Lower leg skin (tissue), 4 donors: ENCODE measurements at places on chromosomes 4 and X. TPM values are rescaled to one million over a fixed set of nuclear protein-coding genes. Genes with fewer than 3 reads are reported as not detected.

- DNase-seq = no peak
These were observed 151.6 kb downstream of the ARSF start for GRCh38 chrX:3192835-3193234.

GRCh38 chr4:81084634-81085033 lies 54.1 kb downstream of the BMP3 start:
- DNase-seq = no peak

DNA sequence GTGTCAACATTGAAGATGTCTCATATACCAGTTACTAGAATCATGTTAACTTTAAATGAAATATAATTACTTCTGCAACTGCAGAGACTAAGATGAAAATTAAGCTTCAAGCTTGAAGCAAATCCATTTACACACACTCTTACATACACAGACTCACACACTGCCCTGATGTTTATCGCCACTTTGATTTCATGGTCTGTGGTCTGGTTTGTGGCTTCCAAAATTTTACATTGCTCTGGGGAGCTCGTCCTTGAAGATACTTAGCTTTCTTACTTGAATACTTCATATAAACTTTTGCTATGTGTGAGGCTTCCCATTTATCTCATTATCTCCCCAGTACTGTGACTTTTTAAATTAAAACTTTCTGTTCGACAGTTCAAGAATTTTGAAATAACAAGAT lies 35.8 kb downstream of the ARHGEF38 start:
- no peak for DNase-seq

GRCh38 chr4:101010987-101011386 lies 336.3 kb downstream of the PPP3CA start:
- DNase-seq = no peak

GRCh38 chrX:68807818-68808217 lies 21.0 kb upstream of the EFNB1 start:
- DNase-seq = no peak

DNA sequence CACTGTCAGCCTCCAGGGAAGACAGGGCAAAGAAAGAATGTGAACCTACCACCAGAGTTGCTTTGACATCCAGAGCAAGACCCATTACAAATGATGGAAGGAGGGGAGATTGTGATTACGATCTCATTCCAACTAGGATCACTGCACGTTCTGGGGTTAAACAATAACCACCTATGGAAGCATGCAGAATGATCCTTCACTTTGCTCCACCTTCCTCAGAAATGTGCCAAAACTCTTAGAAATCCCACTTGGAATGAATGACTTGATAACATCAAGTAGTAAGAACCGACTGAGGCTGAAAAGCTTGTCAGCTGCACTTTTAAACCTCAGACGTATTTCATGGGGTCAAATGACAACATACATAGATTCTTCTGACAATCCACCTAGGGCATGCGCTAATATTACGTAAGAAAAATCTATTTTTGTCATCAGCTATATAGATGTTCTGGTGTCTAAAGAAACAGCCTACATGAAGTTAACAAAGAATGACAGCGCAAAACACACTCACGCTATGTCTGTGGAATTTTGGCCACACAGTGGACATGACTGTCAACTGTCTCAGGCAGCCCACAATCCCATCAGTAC lies 3.5 kb upstream of the STS start:
- no peak for DNase-seq

DNA sequence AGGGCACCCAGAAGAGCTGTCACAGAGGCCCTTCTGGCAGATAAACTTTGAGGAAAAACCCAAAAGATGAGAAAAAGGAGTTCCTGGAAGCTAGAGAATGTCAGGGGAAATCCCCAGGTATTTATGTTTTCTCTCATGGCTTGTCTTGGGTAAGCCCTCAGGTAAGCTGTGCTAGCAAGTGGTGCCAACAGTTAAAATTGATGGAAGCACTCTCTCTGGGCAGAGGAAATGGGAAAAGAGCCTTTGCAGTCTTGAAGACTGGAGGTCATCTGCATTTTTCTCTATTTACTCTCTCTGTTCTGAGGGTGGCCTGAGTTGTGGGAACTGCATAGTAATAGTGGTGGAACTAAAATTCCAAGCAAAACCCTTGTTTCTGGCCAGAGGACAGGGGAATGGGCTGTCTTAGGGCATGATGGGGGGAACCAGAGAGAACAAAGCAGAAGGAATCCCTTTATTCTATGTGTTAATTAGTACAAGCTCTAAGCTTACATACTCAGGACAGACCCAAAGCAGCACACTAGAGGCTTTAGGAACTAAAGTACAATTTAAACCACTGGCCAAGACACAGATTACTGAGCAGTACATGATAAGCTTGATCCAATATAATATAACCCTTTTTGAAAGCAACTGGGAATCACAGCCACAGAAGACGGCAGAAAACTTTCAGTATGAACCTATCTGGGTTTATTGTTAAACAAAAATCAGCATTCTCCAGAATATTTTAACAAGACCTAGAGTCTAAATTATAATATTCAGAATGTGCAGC lies 53.3 kb upstream of the SLC10A4 start:
- DNase-seq = no peak

DNA sequence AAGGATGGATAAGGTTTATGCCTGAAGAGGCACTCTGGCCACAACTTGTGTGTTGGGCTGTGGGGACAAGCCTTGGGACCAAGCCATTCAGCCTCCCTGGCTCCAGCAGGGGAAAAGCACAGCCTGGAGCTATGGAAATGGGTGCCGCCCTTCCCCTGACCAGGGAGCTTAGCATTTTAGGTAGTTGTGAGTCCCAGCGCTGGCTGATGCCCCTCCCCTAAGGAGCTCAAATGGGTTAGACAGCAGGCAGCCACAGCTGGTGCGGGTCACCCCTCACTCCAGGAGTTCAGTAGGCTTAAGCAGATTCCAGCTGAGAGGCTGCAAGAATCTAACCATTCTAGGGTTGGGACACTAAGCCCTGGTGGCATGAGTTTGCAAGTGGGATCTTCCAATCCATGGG lies 172.9 kb downstream of the KCNIP4 start:
- DNase-seq = no peak

DNA sequence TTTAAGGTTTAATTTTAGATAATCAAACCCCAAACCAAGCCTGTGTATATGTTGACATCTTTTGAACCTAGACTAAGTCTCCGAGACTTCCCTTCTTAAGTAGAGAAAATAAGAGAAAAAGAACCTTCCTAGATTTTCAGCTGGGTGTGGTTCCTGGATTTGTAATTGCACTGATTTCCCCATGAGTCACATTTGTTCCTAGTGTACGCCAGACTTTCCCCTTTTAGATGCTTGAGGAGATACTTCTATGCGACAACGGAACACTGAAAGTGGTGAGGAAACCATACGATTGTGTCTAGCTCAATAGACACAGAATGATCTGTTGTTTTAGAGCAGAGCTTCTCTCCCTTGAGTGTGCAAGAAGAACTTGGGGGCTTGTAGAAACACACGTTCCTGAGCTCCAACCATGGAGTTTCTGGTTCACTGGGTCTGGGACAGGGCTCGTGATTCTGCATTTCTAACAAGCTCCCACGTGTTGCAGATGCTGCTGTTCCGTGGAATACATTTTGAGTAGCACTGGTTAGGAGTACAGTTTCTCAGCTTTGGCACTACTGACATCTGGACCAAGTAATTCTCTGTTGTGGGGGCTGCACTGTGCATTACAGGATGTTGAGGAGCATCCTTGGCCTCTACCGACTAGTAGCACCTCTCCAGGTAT lies 87.1 kb downstream of the AMELX start:
- no peak for DNase-seq

DNA sequence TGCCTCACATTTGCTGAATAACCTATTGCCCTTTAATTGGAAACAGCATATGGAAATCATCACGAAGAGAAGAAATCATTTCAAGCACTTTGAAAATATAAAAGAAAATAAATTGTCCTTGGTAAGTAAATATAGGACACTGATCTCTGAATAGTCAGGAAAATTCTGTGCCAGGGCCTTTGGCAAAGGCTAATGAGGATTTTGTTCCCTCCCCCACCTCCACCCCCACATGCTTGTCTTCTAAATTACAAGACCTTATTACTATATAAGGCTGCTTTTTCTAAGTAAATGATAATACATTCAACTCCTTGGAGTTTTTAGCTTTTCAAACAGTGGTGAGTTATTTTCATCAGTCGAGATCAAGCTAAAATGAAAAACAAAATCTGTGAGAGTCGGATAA lies 15.8 kb downstream of the SYNPO2 start:
- no peak for DNase-seq

- DNase-seq = no peak
These were observed 50.0 kb upstream of the TBC1D9 start for GRCh38 chr4:140806163-140806562.

DNA sequence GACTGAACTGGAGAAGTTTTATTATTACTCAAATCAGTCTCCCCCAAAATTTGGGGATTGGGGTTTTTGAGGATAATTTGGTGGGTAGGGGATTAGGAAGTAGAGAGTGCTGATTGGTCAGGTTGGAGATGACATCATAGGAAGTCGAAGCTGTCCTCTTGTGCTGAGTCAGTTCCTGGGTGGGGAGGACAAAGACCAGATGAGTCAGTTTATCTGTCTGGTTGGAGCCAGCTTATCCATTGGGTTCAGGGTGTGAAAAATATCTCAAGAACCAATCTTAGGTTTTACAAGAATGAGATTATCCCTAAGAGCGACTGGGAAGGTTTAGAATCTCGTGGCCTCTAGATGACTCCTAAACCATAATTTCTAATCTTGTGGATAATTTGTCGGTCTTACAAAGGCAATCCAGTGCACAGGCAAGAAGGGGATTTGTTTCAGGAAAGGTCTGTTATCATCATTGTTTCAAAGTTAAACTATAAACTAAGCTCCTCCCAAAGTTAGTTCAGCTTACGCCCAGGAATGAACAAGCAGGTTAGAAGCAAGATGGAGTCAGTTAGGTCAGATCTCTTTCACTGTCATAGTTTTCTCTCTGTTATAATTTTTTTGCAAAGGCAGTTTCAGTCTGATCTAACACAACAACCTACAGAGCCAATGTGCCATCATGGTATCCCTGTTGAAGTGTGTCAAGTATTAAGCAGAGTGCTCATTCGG lies 274.5 kb downstream of the SLC7A11 start:
- DNase-seq = no peak

DNA sequence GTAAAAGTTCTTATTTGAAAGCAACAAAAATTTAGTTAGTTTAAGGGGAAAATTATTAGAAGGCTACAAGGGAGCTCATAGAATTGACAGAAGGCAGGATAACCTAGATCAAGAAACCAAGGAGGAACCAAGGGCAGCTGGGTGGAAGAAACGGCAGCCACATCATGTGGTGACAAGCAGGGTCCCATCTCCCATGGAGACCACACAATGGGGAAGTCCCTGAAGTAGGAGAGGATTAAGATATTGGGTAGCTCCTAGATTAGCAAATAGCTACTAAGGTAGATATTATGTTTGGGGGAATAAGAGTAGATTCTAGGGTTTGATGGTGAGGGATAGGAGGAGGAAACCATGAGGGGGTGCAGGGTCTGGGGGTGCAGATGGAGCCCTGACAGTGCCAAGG lies 48.0 kb upstream of the TMEM154 start:
- peak; percentile 32 for DNase-seq

- DNase-seq = peak; percentile 45
These were observed at the start of gene TMEM131L for GRCh38 chr4:153466081-153466948. TMEM131L (plus strand) TSS chr4:153466360; CDS start chr4:153466398, 38 bp downstream.

DNA sequence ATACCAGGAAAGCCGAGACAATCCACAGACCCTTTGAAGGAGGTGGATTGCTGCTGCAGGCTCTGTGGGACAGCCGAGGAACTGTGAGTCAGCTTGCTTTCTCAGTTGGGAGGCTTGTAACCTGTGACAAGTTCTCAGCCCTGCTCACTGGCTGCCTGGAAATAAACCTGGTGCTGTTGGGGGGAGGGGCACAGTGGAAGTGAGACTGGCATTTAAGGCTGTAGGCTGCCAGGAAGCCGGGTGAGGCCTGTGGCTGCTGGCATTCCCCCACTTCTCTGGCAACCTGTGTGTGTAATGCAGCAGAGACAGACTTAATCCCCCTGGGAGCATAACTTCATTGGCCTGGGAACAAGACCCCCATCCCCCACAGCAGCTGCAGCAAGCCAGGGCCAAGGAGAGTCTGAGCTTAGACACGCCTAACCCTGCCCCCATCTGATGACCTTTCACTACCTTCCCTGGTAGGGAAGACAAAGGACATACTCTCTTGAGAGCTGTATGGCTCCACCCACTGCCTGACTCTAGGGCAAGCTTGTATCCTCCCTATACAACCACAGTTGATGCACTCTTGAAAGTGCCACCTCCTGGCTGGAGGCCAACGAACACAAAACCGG lies 64.1 kb downstream of the ALPK1 start:
- no peak for DNase-seq

DNA sequence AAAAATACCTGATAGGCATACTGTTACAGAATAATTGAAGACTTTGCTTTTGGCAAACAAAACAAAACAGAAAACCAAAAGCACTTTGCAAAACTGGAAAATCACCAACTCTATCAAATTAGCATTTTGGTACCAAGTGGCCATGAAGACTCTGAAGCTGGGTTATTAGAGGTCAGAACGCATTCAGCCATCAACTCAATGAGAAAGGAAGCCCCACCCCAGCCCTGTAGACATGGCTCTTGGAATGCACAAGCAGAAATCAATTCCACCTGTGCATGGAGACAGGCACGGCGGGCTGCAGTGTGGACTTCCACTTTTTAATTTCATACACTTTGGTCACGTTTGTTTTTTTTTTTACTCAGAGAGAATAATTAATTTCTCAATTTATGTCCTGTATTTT lies 93.6 kb upstream of the DHX15 start:
- no peak for DNase-seq

DNA sequence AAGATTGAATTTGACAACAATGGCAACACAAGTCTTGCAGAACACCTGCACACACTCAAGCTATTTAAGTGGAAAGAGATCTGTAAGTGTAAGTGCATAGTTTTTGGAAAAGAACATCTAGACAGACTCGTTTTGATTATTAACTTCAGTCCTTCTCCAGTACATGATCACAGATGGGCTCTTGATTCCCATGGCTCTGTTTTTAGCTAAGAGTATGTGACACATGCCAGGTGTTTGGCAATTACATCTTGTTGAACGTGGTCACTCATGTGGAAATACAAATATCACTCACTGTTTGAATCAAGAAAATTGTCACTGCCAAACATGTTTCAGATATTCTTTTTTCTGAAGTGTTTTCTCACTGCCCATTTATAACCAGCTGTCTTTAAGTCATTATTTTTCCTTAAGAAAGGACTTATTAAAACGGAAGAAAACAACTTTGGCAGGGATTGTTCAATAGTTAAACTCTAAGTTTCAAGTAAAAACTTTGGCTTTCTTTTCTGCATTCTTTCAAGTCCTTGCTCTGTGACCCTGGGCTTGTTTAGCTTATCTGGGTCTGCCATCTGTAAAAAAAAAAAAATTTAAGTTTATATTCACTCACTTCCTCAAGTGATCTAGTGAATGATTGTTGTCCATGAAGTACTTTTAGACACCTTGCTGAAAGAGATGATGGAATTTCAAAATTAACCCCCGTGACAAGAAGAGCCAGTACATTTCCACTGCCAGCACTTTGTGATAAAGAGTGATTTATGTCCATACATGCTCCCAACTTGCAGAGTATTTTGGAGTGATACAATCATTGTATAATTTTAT lies 125.4 kb downstream of the ATXN3L start:
- DNase-seq = peak; percentile 16

Gene ITIH6
- not detected for total RNA-seq

Gene EVC
- total RNA-seq = 20.8 TPM

Gene TCEAL7
- total RNA-seq = 2.4 TPM

Gene SPACA5
- not detected for total RNA-seq

Gene CXCL10
- not detected for total RNA-seq

Gene C4orf36
- total RNA-seq = 4.7 TPM

Gene ADH6
- total RNA-seq = 6.7 TPM

Gene RBM46
- not detected for total RNA-seq

Gene XG
- total RNA-seq = 40.7 TPM

Gene VSIG1
- total RNA-seq = 1.2 TPM

Gene SPANXA1
- not detected for total RNA-seq

Gene DACH2
- not detected for total RNA-seq
